ENCODE measurements at places on chromosomes 5 and 9. TPM values are rescaled to one million over a fixed set of nuclear protein-coding genes. Genes with fewer than 3 reads are reported as not detected.

GRCh38 chr5:55222985-55223811 lies 3.9 kb downstream of the MCIDAS start:
- DNase-seq = no peak

DNA sequence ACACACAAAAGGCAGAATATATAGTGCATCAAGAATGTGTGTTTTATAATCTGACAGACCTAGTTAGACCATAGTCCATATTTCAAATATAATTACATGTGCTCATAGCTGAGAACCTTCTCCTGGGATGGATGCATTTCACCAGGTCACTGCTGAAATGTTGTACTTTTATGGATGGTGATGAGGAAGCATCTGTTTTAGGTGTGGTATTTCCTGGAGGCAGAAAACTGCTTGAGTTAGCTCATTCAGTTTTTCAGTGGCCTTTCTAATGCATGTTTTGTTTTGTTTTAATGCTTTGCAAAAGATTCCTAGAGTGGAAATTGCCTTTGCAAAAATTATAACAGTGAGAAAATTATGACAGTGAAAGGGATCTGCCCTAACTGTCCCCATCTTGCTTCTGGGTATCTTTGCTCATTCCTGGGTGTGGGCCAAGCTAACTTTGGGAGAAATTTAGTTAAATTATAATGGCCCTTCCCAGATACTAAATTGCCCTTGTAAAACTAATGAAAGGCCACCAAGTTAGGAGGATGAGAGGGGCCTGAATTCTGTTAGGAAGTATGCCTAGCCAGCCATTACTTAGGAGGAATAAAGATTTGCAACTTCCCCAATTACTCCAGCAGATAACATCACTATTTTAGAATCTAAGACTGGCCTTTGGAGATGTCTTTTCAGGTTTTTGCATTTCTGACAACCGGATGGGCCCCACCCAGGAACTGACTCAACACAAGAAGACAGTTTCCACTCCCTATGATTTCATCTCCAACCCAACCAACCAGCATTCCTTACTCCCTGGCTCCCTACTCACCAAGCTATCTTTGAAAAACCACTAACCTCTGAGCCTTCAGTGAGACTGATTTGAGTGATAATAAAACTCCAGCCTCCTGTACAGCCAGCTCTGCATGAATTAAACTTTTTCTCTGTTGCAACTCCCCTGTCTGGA lies 7.0 kb upstream of the IL12B start:
- DNase-seq = no peak

GRCh38 chr5:171841984-171842776 lies 56.6 kb downstream of the SMIM23 start:
- no peak for DNase-seq

GRCh38 chr5:85159395-85159794 lies 774.7 kb upstream of the EDIL3 start:
- no peak for DNase-seq

DNA sequence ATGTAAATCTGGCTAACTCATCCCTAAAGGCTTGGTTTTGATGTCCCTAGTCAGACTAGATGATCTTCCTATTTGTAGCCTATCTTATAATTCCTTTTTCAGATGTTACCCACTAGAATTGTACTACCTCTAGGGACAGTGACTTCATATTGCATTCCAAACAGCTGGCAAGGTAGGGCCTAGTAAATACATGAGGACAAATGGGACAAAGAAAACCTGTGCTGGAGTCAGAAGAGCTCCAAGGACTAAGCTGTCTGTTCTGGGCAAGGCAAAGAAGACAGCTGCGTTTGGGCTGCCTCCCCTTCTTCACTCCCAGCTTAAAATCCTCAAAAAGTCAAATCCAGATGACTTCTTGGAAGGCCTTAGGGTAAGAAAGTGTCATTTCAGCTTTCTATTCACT lies 10.0 kb downstream of the DMXL1 start:
- DNase-seq = no peak

DNA sequence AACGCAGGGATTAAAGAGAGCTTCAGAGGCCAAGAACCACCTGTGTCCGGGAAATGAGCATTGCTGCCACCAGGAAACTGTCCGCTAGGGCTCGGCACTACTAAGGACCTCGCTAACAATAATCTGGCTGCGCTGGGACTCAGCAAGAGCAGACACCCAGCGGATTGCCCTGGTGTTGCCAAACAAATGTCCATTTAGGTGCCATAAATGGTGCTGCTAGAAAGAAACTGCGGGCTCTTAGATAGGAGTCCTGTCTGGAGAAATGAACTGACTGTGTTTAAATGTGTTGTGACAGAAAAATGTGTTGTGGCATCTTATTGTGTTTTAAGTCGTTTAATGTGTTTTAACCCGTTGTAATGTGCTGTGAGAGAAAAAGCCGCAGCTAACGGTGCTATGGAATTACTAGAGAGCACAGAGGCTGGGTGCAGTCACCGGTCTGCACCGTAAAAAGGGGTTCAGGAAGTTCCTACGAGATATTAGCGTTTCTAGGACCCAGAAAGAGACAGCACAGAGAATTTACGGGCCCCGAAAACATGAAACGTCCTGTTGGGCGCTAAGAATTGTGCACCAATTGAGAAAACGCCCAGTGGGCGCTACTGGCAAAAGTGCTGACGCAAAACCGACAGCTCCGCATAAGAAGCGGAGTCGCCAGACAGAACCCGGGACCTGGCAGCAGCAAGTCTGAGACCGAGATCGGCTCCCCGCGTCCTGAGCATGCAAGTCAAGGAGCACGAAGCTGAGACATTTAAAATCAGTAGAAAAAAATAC lies 90.6 kb downstream of the ANXA2R start:
- peak; percentile 54 for DNase-seq

Gene LHX3
- not detected for polyA plus RNA-seq

Gene OGN
- 201 TPM for polyA plus RNA-seq

Measured in right lung (tissue), 10 donors.